Glomerular endothelial cell (primary cell): ENCODE measurements at places on chromosomes 4 and X. TPM values are rescaled to one million over a fixed set of nuclear protein-coding genes. Genes with fewer than 3 reads are reported as not detected.

Gene SATL1
- 0.06 TPM in 1 of 2 replicates, not detected in the other for total RNA-seq

Gene SERPINA7
- total RNA-seq, result not detected in 2 replicates

Gene MGST2
- 133 and 143 TPM in 2 replicates for total RNA-seq

Gene USO1
- total RNA-seq, result 59.9 and 72.2 TPM in 2 replicates

Gene TEX13B
- total RNA-seq, result 0.47 TPM in 1 of 2 replicates, not detected in the other

Gene VCX2
- total RNA-seq, result not detected in 2 replicates

Gene N4BP2
- total RNA-seq, result 4.4 and 5.3 TPM in 2 replicates

Gene OTC
- total RNA-seq, result not detected in 2 replicates

Gene PLP1
- not detected in 2 replicates for total RNA-seq

Gene VCX
- total RNA-seq, result not detected in 2 replicates

Gene PIN4
- 11.3 and 14.6 TPM in 2 replicates for total RNA-seq
